ENCODE measurements at places on chromosomes 3 and 15.

- no peak for DNase-seq
Measured at GRCh38 chr3:192409838-192410683, 317.3 kb downstream of the FGF12 start.

GRCh38 chr3:114446600-114446999 is 152.8 kb downstream of the TIGIT start:
- no peak for DNase-seq

DNA sequence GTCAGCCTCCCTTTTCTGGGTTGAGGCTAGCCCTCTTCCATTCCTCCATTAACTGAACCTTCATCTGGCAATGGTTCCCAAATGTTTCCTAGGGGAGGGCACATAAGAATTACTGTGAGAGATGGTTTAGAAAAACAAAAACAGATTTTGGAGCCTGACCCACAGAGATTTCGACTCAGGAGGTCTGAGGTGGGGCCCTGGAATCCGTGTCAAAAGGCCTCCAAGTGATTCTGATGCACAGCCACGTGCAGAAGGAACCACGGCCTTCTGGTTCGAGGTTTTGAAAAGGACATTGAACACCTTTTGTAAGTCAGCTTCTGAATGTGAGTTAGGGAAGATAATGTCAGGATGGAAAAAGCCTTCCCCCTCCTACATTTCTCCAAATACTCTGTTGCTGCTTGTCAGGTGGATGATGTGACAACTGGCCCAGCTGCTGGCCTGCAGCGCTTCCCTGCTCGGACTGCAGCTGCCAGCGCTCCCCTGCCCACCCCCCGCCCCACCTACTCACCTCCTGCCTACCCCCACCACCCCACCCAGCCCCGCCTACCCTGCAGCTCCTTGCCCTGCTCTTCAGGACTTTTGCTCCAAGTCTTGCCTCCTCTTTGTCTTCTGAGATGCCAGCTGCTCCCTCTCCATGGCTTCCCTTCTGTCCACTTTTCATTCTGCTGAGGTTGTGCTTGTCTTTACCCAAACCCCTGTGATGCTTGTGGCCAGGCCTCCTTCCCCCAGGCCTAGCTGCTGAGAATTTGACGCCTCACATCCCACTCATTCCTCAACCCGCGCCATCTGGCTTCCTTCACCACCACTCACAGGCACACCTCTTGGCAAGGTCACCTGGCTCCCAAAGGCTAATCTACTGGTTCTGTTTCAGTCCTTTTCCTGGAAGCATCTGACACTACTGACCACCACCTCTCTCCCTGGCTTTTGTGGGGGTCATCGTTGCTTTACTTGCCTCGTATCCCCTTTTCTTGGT is 6.6 kb downstream of the EHD4 start:
- no peak for DNase-seq

- DNase-seq = no peak
Measured at GRCh38 chr3:53483821-53484220, 10.6 kb upstream of the CACNA1D start.

GRCh38 chr3:128078875-128079274 is 26.6 kb downstream of the SEC61A1 start:
- DNase-seq = no peak

DNA sequence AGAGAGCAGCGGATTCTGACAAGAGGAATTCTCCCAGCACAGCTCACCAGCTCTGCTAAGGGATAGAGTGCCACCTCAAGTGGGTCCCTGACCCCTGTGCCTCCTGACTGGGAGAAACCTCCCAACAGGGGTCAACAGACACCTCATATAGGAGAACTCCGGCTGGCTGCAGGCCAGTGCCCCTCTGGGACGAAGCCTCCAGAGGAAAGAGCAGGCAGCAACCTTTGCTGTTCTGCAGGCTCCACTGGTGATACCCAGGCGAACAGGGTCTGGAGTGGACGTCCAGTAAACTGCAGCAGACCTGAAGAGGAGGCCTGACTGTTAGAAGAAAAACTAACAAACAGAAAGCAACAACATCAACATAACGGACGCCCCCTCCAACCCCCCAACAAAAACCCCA is 31.3 kb upstream of the FGF12 start:
- no peak for DNase-seq

DNA sequence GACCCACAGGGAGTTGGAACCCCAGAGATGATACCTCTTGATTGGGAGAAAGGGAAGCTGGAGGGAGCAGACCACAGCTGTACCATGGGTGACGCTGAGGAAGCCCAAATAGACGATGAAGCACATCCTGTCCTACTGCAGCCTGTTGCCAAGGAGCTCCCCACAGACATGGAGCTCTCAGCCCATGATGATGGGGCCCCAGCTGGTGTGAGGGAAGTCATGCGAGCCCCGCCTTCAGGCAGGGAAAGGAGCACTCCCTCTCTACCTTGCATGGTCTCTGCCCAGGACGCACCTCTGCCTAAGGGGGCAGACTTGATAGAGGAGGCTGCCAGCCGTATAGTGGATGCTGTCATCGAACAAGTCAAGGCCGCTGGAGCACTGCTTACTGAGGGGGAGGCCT is 201.1 kb downstream of the AKAP13 start:
- no peak for DNase-seq

DNA sequence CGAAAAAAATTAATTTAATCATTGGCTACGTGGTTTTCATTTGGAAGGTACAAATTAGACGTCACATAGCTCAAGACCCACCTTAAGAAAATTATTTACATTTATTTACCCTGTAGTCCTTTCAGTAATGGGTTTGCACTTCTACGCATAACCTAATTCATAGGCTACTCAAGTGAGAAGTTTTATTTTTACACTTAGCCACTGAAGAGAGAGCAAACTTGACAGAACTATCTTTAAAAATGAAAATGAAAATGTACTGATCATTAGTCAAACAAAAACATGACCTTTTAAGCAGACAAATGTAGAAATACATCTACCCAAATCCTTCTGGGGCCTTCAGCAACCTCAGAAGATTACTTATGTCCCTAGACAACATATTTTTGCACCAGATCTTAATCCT is 269.4 kb upstream of the TTC14 start:
- DNase-seq = no peak

DNA sequence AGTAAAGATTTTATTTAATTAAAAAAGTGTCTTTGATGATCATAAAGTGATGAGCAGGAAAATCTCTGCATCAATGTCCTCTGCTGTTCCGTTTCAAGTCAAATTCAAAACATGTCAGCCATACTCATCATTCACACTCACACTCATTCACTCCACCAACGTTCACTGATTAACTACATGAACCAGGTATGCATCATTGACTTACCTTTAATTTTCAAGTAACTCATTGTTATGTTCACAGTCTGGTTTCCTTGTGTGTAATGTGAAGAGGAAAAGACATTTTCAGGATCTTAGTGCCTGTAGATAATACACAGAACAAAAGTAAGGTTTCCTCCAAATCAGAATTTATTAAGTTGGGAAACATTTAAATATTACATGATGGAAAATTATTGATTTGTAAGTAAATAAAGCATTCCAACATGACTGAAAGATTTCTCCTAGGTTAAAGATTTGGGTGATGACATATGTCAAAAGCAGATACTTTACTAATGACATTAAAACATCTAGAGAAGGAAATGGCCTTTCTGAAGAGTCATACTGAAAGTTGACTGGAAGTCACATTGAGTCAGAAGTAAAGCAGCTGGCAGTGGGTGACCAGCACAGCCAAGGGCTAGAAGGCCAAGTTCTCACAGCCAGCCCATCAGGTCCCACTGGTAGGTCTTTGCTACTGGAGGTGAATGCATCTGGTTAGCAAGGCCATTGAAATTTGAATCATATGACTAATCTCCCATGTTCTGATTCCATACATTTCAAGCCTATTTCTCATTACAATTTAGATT is 251.9 kb downstream of the CDIN1 start:
- DNase-seq = no peak

- no peak for DNase-seq
Measured at GRCh38 chr3:120678331-120678947, 3.6 kb downstream of the HGD start.

DNA sequence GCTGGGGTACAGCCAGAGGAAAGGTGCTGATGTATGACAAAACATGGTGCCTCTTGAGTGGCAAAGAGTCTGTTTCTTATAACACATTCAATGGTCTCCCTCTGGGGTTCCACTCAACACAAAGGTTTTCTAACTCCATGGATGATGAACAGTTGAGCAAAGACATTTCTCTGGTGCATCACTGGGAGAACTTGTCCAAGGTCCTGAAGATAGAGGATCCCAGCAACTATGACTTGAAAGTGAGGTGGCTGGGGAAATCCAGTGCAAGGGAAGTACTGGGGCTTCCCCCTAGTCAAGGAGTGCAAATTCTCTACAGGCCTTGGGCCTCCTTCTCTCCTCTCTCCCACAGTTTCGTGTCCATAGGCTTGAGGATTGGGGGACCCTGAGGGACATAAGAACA is 431.1 kb downstream of the WDR72 start:
- no peak for DNase-seq

GRCh38 chr3:115961380-115961779 is 338.1 kb downstream of the GAP43 start:
- DNase-seq = no peak

DNA sequence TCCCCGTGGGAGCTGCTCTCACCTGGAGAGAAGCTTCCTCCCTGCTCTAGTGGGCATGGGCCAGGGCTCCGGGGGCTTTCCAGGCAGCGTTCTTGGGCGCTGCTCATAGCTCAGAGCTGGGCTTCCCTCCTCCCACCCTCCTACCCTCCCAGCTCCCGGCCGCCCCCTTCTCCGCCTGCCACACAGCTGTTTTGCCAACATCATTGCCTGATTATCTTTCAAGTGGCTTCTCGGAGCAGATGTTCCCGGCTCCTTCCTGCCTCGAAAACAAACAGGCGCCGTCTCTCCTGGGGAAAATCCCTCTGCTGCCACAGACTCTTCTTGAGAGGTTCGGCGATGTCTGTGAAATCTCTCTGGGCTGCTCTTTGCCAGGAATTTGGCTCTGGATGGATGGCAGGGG is 195.6 kb downstream of the RPLP1 start:
- DNase-seq = no peak

DNA sequence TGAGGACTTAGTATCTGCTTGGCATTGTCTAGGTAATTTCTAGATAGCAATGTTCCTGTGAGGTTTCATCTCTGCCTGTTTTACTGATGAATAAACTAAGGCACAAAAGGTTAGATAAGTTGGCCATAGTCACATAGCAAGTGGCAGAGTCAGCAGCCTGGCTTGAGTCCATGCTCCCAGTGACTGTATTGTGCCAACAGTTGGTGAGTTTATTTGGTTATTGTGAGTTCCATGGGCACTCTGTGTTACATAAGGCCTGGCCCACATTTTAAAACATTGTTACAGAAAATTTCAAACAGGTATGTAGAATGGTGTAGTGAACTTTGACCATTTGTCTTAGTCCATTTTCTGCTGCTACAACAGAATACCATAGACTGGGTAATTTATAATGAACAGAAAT is 15.2 kb downstream of the MCM2 start:
- DNase-seq = no peak

DNA sequence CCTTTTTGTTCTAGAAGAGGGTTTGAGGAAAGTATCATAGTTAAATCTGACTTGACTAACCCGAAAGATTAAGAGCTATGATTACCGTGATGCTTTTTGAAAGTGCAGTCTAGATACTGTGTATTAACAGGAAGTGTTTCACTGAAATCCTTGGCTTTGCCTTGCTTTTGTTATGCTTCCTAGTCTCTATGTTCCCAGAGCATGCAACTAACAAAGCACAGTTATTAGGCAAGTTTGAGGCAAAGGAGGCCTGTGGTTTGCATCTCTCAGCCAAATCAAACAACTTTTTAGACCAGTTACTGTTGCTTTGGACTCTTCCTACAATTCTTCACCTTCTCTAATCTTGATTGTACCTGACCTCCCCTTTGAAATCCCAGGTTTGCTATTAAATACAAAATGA is 3.9 kb downstream of the LXN start:
- DNase-seq = no peak

- DNase-seq = peak; percentile 7
Measured at GRCh38 chr15:56052395-56053045, 59.1 kb upstream of the NEDD4 start.

DNA sequence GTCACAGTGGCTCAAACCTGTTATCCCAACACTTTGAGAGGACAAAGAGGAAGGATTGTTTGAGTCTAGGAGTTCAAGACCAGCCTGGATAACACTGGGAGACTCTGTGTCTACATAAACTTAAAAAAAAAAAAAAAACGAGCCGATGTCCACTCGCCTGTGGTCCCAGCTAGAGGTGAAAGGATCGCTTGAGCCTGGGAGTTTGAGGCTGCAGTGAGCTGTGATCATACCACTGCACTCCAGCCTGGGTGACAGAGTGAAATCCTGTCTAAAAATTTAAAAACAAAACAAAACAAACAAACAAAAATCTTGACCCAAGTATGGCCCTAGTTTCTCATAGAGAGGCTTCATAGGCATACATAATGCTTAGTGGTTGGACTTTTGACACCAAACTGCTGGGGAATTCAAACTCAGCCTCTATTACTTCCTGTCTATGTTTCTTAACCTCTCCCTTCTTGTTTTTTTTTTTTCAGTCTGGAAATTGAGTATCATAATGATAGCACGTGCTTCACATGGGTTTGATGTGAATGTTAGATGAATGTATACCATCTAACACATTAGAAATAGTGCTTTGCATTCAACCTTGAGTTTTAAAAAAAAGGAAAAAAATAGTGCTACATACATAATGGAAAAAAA is 46.4 kb upstream of the CAPN7 start:
- no peak for DNase-seq

- no peak for DNase-seq
Measured at GRCh38 chr3:127714866-127715265, 42.1 kb downstream of the ABTB1 start.

- no peak for DNase-seq
Measured at GRCh38 chr3:178562143-178562946, 26.1 kb downstream of the KCNMB2 start.

DNA sequence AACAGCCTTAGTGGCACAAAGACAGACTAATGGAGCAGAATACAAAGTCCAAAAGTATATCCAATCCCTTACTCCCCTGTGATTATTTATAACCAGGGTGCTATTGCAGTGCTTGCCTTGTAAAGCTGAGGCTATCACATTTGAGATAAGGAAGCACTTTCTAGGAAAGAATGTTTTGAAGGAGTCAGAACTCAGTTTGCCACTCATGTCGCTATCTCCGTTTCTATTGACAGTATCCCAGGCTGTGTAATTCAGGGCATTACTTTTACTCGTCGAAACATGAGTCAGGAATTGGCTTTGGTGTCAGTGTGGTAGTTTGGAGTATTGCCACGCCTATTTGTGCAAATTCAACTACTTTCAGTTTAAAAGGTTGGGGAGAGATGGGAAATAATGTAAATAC is 78.4 kb downstream of the FBXL2 start:
- DNase-seq = no peak

- no peak for DNase-seq
Measured at GRCh38 chr3:110971010-110971601, 100.5 kb upstream of the NECTIN3 start.

DNA sequence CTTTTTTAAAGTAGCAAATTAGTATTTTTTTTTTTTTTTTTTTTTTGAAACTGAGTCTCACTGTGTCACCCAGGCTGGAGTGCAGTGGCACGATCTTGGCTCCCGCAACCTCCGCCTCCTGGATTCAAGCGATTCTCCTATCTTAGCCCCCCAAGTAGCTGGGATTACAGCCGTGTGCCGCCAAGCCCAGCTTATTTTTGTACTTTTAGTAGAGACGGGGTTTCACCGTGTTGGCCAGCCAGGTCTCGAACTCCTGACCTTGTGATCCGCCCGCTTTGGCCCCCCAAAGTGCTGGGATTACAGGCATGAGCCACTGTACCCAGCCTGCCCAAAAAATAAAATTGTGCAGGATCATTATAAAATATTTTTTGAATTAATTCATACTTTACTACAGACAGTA is 272.2 kb upstream of the UBE2E1 start:
- no peak for DNase-seq

All from NCI-H1930 (cell line).